ENCODE measurements at places on chromosomes 4 and X. TPM values are rescaled to one million over a fixed set of nuclear protein-coding genes. Genes with fewer than 3 reads are reported as not detected.

SSX4 gene
- total RNA-seq = not detected

RELL1 gene
- total RNA-seq = 38.7 TPM

PDE6B gene
- 2.0 TPM for total RNA-seq

DRP2 gene
- total RNA-seq = 5.3 TPM

PAGE2B gene
- total RNA-seq = not detected

CT45A5 gene
- total RNA-seq = not detected

NUDT10 gene
- total RNA-seq = 49.3 TPM

HPRT1 gene
- total RNA-seq = 21.6 TPM

PPEF2 gene
- under 0.01 TPM for total RNA-seq

BMP3 gene
- 5.7 TPM for total RNA-seq

IL21 gene
- total RNA-seq = not detected

CTSO gene
- total RNA-seq = 7.3 TPM

FGFR3 gene
- total RNA-seq = 6.9 TPM

CHRNA9 gene
- not detected for total RNA-seq

FABP2 gene
- not detected for total RNA-seq

RAB33A gene
- 42.4 TPM for total RNA-seq

POF1B gene
- under 0.01 TPM for total RNA-seq

BMPR1B gene
- 8.2 TPM for total RNA-seq

HERC5 gene
- total RNA-seq = 2.4 TPM

TMEM255A gene
- 1.6 TPM for total RNA-seq

TLR3 gene
- total RNA-seq = 0.41 TPM

ZNF732 gene
- 0.82 TPM for total RNA-seq

OTUD6A gene
- not detected for total RNA-seq

MAGEB17 gene
- not detected for total RNA-seq

DDX53 gene
- not detected for total RNA-seq

ETDC gene
- not detected for total RNA-seq

MAOB gene
- total RNA-seq = 4.9 TPM

SLC16A2 gene
- 13.0 TPM for total RNA-seq

RGN gene
- total RNA-seq = 2.9 TPM

NEIL3 gene
- total RNA-seq = 7.3 TPM

AVPR2 gene
- total RNA-seq = not detected

GLUD2 gene
- total RNA-seq = 1.2 TPM

ARSJ gene
- 0.41 TPM for total RNA-seq

RBMXL3 gene
- total RNA-seq = not detected

SLC10A7 gene
- total RNA-seq = 10.2 TPM

PPP1R3F gene
- total RNA-seq = 17.1 TPM

SAGE1 gene
- total RNA-seq = not detected

SLC35A2 gene
- total RNA-seq = 9.8 TPM

FGFRL1 gene
- 2.0 TPM for total RNA-seq
